ENCODE measurements at places on chromosomes 1 and 21.

- no peak for DNase-seq
Observed at GRCh38 chr1:156945881-156946661, 25.6 kb downstream of the LRRC71 start.

DNA sequence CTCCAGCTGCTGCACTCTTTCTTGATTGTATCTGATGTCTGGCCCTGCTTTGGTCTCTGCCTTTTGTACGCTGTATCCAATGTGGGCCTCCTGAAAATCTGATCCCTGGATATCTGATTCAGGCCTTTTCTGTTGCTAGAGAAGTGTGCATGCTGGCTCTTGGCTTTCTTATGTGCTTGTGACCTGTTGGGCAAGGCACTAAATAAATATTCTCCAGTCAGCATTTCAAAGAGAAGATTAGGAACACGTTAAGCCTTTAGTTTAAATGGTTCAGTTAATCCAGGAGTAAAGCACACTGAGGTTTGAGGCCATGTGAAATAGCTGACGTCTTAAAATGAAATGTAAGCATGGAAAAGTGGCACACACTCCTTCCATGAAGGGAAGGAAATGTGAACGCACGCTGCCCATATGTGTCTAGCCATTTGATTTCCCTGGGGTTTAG lies 9.3 kb upstream of the F3 start:
- no peak for DNase-seq

DNA sequence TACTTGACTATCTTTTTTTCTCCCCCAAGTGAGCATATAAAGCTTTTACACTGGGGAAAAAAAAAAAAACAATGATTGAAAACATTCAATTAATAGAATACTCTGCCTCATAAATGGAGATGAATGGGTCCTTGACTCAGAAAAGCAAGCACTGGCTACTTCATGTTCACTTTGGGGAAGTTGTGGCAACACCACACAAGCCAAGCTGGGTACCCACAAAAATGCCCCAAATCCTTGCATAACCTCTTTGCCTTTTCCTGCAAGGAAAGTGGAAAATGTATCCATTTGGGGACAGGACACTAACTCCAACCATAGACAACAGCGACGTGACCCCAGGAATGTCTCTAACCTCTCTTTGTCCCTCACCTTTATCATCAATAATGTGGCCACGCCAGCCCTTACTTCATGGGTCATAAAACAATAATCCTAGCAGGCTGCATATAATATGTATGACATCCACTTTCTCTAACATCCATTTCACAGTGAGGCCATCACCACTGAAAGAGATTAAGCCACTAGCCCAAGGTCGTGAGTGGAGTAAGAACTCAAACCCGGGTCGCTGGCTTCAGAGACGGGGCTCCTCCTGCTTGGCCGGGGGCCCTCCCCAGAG lies 2.3 kb downstream of the ECE1 start:
- DNase-seq = no peak

DNA sequence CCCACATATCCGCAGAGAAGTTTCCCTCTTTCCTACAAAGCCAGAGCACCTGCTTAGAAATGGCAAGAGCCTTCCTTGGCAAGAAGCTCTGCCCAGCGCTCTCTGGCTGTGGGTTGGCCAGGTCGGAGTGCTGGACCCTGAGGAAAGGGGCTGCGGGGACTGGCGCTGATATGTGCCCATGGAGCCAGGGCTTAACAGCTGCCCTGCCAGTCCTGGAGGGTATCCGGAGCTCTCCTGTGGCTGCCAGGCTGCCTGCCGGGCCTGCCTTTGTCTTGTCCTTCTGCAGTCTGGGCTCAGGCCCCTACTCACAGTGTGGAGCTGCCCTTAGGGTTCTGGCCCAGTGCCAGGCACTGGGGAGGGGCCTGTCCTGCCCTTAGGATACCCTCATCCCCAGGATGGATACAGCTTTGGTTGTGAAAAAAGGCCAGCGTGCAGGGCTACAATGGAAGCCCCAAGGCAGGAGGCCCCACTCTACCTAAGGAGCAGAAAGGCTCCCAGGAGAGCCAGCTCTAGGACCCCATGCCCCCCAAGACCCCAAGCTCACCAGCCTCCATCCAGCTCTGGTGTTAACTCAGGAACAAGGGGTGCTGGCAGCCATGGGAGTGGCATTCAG lies 43.4 kb downstream of the KIAA1614 start:
- DNase-seq = no peak

DNA sequence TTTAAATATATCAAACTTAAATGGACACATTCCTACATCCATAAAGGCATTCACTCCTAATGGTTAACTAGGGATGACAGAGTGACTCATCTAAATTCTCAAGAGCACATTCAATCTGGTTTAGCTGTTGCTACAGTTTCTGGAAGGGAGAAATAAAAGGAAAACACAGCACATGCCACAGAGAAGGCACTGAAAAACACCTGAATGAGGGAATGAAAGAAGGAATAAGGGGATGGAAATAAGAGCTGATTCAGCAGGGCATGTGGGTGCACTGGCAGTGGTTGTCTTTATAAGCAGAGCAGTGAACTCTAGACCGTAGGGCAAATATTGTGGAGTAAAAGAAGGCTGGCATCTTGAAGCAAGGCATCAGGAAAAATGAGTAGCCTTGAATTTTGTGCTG lies 79.3 kb downstream of the LHX4 start:
- peak; percentile 23 for DNase-seq

- DNase-seq = no peak
Observed at GRCh38 chr1:59653968-59654367, 160.8 kb upstream of the HOOK1 start.

GRCh38 chr1:111463029-111463683 lies 10.6 kb upstream of the C1orf162 start:
- no peak for DNase-seq

GRCh38 chr1:6210591-6211355 lies 4.9 kb downstream of the RNF207 start:
- DNase-seq = no peak
